ENCODE measurements at places on chromosomes 6 and 20.

DNA sequence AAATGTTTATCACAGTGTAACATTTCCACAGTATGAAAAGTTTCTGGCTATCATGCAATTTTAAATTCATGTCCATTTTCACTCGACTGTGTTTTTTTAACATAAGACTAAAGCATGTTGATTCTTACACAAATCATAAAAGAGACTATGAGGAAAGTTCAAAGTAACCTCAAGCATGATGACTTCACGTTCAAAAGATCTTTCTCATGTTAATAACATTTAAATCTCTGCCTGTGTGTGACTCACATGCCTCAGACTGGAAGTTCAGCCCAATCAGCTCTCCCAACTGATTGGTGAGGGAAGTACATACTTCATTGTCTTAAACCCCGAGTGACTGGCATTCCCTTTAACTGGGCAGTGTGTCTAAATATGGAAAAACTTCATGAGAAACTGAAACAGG is 37.4 kb downstream of the ATXN1 start:
- DNase-seq: peak; percentile 87

DNA sequence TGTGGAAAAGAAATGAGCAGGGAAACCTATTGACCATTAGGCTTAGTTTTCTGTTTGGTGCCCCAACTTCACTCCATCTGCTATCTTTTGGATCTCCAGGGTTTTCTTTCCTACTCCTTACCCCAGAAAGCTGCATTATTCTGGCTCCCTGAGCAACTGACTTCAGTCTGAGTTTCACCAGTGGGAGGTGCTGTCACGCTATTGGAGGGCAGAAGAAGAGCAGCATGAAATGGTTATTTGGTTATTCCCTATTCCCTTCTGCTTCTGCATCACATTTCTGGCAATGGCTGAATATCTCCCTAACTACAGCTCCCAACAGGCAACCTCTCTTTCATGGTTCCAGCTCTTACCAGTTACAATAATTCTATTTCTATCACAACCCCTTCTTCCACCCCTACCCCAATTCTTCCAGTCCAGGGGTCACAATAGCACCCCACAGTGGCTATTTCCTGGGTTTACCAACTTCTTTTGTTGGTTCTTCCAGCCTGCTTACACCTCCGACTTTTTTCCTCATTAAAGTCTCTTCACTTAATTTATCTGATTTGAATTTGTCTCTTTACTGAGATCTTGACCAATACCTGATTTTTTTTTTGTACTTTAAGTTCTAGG is 311.5 kb downstream of the PLCB1 start:
- peak; percentile 15 for DNase-seq

DNA sequence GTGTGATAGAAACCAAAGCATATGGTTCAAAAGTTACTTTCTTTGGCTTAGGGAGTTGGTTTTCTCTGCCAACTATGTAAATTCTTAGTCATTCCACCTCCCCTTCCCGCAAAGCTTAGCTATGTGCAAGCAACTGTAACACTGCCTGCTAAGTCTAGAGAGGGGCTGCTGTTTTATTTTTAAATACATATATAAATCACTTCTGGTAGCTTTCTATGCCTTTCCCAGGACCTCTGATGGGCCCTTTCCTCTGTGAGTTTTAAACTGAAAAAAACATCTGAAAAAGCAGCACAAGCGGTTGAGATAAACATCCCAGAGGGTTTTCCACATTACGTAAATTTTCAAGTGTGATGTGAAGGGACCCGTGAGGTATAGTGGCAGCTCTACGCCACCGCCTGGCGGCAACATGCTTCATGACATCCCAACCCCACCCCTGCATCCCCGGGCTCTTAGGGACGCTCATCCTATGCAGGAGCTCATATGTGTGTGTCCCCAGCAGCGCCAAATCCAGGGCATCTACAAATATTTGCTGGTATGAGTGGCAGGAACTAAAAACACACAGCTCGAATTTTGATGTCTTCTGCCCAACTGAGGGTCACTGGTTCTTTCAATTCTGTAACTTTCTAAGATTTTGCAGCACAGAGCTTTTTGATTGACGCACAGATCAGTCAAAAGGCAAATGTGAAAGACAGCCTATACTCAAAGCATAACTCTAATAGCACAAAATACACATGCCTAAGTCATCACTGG is 12.7 kb downstream of the SAYSD1 start:
- DNase-seq: peak; percentile 61

- DNase-seq: no peak
Measured at GRCh38 chr20:16240355-16240754, 332.9 kb downstream of the KIF16B start.

DNA sequence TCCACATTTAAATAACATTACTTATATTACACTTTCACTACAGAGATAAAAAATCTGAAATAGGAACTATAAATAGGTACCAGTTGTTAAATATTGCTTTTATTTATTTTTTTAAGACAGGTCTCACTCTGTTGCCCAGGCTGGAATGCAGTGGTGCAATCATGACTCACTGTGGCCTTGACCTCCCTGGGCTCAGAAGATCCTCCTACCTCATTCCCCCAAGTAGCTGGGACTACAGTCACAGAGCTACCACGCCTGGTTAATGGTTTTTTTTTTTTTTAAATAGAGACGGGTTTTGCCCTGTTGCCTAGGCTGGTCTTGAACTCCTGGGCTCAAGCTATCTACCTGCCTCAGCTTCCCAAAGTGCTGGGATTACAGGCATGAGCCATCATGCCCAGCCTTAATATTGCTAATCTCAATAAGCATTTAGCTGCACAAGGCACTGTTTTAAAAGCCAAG is 17.3 kb downstream of the EEF1E1 start:
- peak; percentile 95 for DNase-seq

DNA sequence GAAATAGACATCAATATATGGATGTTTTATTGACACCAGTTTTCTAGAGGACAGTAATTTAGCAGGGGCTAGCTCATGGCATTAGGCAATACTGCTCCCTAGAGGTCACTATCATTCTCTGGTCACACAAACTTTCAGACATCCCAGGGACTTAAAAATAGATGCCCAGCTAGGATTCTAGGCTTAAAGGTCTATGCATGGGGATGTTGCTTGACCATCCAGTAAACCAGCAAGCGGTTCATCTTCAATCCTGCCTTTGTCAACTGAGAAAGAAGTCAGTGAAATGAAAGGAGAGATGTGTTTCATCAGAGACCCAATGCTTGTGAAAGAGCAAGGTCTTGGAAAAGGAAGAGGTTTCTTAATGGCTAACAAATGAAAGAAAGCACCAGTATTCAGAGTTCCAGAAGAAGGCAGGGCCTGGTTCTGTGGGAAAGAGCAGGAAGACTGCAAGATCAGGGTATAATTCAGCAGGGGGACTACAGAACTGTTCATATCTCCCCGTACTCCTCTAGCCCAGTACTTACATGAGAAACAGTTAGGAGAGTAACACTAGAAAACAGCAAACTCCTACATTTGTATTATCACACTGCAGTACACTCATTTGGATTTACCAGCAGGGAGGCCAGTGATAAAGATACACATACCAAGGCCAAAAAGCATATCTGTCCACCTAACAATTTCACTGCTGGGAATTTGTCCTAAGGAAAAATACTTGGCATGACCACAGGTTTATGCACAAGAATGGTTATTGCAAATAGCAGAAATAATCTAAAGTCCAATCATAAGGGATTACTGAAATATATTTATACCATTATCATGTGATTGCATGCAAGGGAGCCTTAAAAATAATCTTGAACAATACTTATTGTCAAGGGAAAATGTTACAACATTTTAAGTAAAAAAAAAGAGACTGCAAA is 151.4 kb upstream of the LAMA2 start:
- peak; percentile 60 for DNase-seq

GRCh38 chr20:19992996-19993908 is 23.9 kb upstream of the NAA20 start:
- DNase-seq: peak; percentile 90

GRCh38 chr6:14929291-14929690 is 316.6 kb upstream of the JARID2 start:
- no peak for DNase-seq

DNA sequence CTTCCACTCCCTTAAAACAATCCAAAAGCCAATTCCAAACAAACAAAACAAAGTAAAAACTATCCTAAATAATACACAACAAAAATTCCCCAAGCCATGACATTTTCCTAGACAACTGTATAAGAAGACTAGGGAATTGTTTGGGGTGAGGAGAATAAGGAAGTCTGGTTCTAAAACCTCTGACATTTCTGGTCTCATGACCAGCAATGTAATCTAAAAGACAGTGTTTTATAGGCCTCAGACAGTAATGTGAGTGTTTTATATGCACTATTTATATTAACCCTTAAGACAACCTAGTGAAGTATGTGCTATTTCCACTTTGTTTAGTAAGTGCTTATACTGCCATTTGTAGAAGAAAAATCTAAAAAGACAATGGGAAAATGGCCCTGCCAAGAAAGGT is 13.0 kb upstream of the RCAN2 start:
- DNase-seq: no peak

DNA sequence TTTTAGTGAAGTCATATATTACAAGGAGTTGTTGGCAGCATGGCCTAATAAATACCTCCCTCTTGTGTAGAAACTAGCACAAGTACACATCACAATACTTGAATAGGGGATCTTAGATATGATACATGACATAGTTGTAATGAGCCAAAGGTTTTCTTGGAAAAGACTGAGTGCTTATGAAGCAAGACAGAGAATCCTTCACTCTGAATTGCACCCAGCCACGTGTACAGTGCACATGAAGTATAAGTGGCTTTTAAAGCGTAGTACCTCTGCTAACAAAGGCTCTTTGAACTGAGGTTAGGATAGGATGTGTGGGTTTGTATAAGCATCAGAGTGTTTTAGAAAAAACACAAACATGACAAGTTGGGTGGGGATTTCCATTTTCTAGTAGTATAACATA is 145.5 kb upstream of the STMND1 start:
- DNase-seq: no peak

DNA sequence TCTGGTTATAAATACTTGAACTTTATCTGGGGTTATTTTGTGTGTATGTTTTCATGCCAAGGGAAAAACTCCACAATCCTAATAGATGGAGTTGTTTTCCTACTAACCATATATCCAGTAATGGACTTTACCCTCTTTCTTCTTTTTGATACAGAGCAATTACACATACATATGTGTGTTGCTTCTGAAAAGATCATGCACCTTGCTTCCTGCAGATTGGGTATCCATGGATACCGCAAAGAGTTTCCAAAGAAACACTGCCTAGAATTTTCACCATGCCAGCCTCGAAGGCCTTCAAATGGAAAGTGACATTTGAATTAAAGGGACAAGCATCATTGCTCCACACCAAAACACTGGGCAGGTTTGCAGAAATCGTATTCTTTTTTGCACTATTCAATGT is 26.8 kb downstream of the HDDC2 start:
- DNase-seq: no peak

GRCh38 chr6:163165922-163166321 is 248.6 kb upstream of the QKI start:
- no peak for DNase-seq

- DNase-seq: no peak
Measured at GRCh38 chr6:137233911-137234863, 15.0 kb upstream of the IFNGR1 start.

DNA sequence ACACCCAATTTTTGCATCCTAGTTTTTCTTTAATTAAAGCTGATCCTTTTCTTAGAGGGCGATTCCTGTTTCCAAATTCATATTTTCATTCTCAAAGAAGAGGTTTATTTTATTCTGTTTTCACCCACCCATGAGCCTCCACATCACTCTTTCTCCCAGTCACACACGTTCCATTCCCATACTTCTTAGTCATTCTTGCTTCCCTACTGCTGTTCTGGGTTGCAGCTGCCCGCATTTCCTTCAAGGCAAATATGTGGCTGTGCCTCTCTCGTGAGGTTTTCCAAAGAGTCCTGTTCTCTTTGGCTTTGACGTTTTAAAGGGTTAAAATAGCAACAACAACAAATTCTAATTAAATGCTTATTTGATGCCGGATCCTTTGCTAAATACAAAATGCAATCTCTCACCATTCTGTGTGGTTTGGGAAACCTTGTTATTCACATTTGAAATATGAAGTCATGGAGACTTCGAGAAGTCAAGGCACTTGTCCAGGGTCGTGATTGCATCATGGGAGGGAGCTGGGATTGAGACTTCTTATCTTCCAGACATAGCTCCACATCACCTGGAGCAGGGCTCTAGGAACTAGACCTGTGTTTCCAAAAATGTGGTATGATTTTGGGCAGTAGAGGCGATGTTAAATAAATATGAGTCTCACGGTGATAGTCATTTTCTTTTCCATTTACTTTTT is 126.6 kb downstream of the DOK5 start:
- no peak for DNase-seq

GRCh38 chr20:36407199-36407733 is 101.1 kb downstream of the DLGAP4 start:
- no peak for DNase-seq

DNA sequence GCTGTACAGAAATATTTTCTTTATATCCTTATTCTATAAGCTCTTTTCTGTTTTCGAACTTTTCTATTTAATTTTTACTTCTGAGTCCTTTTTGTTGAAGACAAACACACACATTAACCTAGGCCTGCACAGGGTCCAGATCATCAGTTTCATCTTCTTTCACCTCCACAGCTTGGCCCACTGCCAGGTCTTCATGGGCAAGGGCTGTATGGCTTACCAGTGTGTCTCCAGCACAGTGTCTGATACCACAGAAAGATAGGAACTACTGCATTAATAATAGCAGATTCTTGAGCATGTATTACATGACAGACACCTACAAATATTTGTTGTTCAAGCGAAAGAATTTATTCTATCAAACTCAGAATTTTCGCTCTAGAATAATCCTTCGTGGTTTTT is 24.4 kb downstream of the QKI start:
- DNase-seq: no peak

- DNase-seq: no peak
Measured at GRCh38 chr20:38836991-38837390, 31.5 kb downstream of the PPP1R16B start.

DNA sequence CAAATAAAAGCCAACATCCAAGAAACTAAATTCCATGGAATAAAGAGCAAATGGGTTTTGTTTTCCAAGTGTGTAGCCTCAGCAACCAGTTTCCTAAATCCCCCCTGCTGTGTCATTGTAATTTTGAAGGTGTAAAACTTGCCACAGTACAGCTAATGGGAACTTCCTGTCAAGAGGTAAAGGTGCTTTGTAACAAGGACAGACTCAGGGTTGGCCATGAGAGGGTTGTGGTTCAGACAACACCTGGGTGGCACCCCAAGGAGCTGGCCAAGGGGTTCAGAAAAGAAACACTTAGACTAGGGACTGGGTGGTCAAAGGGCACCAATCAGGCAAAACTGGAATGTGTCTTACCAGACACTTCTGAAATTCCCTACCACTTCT is 52.4 kb upstream of the LYRM2 start:
- no peak for DNase-seq

GRCh38 chr6:63269470-63269869 is 50.3 kb downstream of the LGSN start:
- DNase-seq: no peak

GRCh38 chr6:124765280-124765679 is 197.0 kb upstream of the RNF217 start:
- no peak for DNase-seq
